Tibial nerve (tissue), 4 donors: ENCODE measurements at places on chromosomes 7 and 10. TPM values are rescaled to one million over a fixed set of nuclear protein-coding genes. Genes with fewer than 3 reads are reported as not detected.

GRCh38 chr10:69516316-69516715 is 56.9 kb downstream of the NEUROG3 start:
- H3K27me3 ChIP-seq = no peaks in the 10 kb centered on the region
- no peak overlapping the region for H3K4me3 ChIP-seq

DNA sequence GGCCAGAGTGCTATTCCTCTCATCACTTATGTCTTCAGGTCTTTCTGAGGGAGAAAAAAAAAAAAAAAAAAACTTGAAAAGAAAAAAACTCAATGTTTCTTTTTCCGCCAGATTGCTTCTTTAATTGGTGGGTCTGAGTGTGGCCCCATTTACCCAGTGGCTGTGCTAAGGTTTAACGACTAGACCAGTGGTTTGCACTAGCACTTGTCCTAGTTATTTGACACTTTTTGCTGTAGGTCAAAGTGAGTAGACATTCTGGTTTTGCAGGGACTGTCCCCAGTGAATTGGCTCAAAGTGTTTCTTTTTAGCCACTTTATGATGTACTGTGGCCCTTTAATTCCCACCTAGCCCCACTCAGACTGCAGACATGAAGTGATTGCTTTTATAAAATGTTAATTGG is 273.3 kb downstream of the PTEN start:
- DNase-seq = no peak
- no peak overlapping the region for H3K27ac ChIP-seq
- H3K4me1 ChIP-seq = no peaks in the 10 kb centered on the region
- H3K27me3 ChIP-seq = no peaks in the 10 kb centered on the region

DNA sequence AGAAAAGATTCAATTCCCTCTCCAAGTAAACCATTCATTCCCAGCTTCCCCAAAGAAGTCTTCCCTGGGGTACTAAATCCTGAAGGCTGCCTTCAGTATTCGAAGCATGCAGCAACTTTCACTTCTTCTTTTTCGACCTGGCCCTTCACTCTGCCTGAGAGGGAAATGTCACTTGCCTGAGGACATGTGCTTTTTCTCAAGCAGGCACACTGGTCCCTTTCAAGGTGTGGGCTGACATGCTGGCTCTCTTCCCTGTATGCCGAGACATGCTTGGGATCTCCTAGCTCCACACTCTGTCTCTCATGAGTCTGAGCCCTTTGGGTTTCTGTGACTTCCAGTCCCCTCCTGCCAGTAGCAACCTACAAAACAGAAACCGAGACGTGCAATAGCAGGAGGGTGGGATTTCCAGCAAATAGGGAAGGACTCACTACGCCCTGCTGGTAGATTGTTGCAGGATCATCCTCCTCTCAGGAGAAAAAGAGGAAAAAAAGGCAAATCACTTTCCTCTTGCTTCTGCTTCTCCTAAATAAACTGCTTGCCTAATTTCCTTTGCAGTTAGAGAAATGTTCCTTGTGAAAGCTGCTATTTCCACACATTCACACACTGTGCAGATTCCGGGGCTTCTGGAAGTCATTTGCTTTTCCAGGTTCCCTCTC is 33.5 kb downstream of the FIGNL1 start:
- no peaks in the 10 kb centered on the region for H3K36me3 ChIP-seq
- H3K27ac ChIP-seq = no peak overlapping the region
- H3K4me1 ChIP-seq = no peaks in the 10 kb centered on the region
- H3K27me3 ChIP-seq = no peaks in the 10 kb centered on the region

DNA sequence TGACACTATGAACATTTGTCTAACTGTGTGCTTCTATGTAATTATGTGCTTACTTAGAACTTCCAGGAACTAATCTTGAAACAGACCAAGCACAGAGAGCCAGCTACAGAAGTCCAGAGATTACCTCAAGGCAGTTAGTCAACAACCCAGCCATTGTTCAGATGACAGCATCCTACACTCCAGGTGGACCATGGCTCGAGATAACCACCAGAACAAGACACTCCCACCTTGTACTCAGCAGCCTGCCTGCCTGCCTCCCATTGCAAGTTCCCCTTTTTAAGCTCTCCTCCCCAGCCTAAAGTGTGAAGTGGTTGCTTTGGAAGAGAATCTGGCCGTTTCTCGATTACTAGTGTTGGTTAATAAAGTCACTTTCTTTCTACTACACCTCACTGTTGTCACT is 1080.6 kb upstream of the LRRN3 start:
- H3K27ac ChIP-seq = no peak overlapping the region
- no peak for DNase-seq
- no peak overlapping the region for H3K4me3 ChIP-seq
- no peaks in the 10 kb centered on the region for H3K36me3 ChIP-seq
- no peaks in the 10 kb centered on the region for H3K27me3 ChIP-seq
- H3K4me1 ChIP-seq = no peaks in the 10 kb centered on the region

GRCh38 chr7:142571581-142571980 is 177.7 kb upstream of the PRSS1 start:
- H3K4me1 ChIP-seq = no peaks in the 10 kb centered on the region
- H3K27me3 ChIP-seq = no peaks in the 10 kb centered on the region
- no peak for DNase-seq
- H3K27ac ChIP-seq = no peak overlapping the region
- no peak overlapping the region for H3K4me3 ChIP-seq

The HACD1 gene
- 9.3 TPM for total RNA-seq

The SYT15B gene
- total RNA-seq = 4.6 TPM

The LIPM gene
- total RNA-seq = not detected
